ENCODE measurements at places on chromosomes 13 and 19.

DNA sequence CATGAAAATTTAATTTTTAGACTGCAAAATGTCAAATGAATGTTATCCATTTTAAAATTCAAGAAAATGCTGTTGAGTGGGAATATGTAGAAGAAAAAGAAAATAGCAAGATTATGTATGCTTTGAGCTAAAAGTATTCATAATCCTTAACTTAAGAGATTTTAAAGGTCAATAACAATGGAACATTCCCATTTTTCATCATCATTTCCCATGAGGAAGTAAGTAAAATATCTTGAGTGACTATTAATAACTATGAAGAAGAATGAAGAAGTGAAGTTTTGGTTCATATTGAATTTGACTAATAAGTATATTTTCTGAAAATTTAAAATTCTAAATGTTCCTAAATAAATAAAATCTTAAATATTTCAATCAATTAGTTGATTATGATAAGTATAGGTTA, 273.4 kb downstream of the DACH1 start:
- no peak for DNase-seq

DNA sequence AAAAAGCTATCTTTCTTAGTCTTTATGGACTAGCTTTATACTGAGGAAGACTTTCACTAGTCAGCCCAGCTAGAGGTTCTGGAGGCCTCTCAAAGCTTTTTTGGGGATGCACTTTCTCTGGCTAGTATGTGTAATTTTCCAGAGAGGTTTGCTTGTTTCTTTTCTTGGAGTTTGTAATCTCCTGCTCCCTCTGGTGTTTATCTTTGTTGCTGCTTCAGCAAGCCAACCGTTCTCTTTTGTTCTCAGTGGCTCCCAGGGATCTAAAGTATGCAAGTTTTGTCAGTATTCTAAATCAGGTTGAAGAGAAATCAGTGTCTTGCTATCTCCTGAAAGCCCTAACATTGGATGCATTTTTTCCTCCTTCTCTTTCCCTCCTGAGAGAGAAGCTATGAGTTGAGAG, 121.1 kb upstream of the MYO16 start:
- DNase-seq = peak; percentile 42

DNA sequence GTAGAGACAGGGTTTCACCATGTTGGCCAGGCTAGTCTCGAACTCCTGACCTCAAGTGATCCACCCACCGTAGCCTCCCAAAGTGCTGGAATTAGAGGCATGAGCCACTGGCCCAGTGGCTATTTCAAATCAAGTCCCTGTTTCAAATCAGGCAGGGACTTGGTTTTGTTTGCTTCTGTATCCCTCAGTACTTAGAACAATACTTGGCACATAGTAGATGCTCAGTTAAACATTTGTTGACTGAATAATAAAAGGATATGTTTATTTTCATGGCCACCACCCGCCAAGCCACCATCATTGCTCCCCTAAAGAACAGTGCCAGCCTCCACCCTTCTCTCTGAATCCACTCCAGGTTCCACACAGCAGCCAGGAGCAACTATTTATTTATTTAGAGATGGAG, 4.2 kb downstream of the RPS28 start:
- DNase-seq = no peak

GRCh38 chr19:51607920-51608562, 22.2 kb downstream of the SIGLEC5 start:
- peak; percentile 75 for DNase-seq

- DNase-seq = no peak
Measured at GRCh38 chr19:10601999-10602329, 14.9 kb upstream of the AP1M2 start.

DNA sequence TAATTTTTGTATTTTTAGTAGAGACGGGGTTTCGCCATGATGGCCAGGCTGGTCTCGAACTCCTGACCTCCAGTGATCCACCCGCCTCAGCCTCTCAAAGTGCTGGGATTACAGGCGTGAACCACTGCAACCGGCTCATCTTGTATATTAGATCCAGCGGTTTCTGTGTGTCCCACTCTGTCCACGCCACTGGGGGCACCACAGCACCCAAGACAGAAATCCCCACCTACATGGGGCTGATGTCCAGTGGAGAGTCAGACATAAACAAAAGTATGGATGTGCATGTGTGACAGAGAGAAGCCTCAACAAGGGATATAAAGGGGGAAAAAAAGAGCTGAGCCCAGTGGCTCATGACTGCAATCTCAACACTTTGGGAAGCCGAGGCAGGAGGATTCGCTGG, 65.8 kb upstream of the ADGRE5 start:
- DNase-seq = no peak

DNA sequence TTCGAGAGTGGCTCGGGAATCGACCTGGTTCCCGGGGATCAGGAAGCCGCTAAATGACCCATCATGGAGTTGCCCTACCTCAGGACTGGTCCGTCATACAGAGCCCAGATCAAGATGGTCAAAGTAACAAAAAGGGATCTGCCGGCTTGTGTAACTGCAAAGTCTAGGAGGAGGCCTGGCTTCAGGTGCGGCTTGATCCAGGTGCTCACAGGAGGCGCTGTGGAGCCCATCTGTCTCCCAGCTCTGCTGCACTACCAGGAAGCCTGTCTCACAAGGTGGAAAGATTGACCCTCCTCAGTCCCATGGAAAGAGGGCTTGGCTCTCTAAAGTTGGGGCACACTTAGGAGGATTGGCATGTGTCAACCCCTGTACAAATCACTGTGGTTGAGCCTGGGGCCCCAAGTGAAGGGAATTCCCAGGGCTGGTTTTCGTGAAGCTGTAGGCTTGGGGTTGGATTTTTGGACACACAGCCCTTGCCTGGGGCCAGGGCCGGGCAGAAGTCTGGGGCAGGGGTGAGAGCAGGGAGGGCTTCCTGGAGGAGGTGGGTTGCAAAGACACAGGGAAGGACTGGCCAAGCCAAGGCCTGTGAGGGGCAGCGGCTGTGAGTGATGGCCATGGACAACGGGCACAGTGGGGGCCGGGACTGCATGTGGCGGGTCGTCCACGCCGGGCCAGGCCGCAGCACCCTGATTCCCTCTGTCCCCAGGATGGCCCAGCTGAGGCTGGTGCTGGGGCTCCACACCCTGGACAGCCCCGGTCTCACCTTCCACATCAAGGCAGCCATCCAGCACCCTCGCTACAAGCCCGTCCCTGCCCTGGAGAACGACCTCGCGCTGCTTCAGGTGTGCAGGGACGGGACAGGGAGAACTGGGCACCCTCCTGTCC, 4.2 kb downstream of the GZMM start:
- no peak for DNase-seq

- DNase-seq = no peak
Measured at GRCh38 chr13:66563076-66563475, 667.1 kb downstream of the PCDH9 start.

- no peak for DNase-seq
Measured at GRCh38 chr19:5133986-5134595, 165.2 kb downstream of the KDM4B start.

GRCh38 chr13:103031332-103031873, 34.8 kb downstream of the SLC10A2 start:
- DNase-seq = no peak

- DNase-seq = no peak
Measured at GRCh38 chr13:78060966-78061365, 142.3 kb upstream of the EDNRB start.

DNA sequence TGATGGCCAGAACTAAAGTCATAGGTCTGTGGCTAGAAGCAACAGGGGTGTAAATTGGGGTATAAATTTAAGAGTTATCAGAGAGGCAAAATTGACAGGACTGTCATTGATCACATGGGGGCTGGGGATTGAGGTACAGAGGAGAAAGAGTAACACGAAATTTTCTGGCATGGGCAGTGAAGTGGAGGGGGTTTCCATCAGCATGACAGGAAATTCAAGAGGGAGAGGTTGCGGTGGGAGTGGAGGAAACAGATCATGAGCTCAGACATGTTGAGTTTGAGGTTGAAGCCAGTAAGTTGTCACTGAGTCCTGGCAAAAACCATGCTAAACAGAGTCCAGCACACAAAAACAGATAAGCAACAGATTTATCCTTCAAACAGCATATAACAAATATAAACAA, 192.1 kb upstream of the TSC22D1 start:
- DNase-seq = no peak

DNA sequence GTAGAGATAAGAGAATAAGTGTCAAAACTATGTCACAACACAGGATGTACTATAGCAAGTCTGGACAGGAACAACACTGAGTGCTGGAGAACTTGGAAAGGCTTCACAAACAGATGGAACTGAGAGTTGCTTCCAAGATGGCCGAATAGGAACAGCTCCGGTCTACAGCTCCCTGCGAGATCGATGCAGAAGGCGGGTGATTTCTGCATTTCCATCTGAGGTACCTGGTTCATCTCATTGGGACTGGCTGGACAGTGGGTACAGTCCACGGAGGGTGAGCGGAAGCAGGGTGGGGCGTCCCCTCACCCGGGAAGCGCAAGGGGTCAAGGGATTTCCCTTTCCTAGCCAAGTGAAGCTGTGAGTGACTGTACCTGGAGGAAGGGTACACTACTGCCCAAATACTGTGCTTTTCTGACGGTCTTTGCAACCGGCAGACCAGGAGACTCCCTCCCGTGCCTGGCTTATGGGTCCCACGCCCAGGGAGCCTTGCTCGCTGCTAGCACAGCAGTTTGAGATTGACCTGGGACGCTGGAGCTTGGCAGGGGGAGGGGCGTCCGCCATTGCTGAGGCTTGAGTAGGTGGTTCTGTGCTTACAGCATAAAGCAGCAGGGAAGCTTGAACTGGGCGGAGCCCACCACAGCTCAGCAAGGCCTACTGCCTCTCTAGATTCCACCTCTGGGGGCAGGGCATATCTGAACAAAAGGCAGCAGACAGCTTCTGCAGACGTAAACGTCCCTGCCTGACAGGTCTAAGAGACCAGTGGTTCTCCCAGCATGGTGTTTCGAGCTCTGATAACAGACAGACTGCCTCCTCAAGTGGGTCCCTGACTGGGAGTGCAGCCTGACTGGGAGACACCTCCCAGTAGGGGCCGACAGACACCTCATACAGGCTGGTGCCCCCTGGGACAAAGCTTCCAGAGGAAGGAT, 46.0 kb downstream of the USP12 start:
- DNase-seq = no peak

DNA sequence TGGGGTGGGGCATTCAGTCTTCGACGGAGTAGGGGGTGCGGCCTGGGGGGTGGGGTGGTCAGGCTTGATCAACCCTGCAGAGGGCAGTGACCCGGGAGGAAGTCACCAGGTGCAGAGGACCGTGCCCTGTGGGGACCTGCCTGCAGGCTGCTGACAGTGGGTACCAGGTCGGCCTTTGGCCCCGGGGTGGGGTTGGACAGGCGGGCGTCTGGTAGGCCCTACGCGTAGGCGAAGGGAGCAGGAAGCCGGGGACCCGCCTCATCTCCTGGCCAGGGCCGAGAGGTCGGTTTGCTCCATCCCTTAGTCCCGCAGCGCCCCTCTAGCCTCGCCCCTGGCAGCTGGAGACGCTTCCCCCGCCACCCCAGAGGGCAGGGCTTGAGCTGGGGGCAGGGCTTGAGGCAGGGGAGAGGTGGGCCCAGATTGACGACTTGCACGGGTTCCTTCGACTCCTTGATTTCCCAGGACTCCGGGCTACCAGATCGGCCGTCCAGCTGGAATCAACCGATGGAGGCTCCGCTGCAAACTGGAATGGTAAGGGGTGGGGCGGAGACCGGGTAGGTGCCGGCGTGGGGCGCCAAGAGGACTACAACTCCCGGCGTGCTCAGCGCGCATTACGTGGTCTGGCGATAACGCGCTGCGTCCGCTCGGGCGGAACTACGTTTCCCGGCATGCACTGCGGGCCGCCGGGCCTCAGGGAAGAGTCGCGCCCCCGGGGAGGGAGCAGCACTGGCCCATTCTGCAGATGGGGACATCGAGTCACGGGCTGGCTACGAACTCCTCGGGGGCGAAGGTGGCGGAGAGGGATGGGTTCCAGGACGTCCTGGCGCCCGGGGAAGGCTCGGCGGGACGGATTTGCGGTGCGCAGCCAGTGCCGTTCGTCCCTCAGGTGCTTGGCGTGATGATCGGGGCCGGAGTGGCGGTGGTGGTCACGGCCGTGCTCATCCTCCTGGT, at the start of gene PNPLA6:
PNPLA6 (plus strand) TSS at position 671 of the 951 bp plus-strand sequence; CDS start at position 743, 72 bp downstream.
- peak; percentile 94 for DNase-seq

DNA sequence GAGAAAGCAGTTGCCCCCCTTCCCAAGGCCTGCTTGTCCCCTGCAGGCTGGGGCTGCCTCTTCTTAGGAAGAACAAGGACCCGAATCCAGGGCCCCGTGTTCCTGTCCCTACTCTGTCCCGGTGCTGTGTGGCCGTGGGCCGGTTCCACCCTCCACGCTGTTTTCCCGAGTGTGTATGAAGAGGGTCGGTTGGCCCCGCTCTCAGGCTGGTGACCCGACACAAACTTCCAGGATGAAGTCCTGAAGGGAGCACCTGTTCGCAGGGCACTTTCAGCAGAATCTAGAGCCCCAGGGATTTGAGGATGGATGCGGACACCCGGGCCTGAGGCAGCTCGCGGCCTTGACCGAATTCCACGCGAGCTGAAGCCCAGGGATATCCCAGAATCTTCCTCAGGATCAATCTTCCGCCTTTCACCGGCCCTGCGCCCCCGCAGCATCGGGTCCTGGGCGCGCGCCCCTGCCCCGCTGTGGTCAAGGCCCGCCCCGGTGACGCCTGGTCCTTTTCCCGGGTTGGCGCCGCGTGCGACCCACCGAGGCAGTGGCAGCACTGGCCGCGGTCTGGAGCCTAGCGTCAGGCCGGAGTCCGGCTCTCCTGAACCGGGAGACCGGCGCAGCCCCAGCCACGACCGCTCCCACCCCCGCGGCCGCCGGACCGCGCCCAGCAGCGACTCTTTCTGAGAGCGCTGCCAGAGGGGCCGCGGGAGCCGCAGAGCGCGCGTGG, 528 bp upstream of the CHST8 start:
- DNase-seq = no peak

- no peak for DNase-seq
Measured at GRCh38 chr19:46616631-46617322, 8.1 kb downstream of the PTGIR start.

GRCh38 chr19:34480971-34481841, at the start of gene WTIP:
Gene WTIP, plus strand, starts transcription at chr19:34481758. Its CDS starts 217 bp downstream, at chr19:34481975.
- DNase-seq = peak; percentile 64

- DNase-seq = no peak
Measured at GRCh38 chr19:1777149-1777548, 23.8 kb downstream of the ONECUT3 start.

DNA sequence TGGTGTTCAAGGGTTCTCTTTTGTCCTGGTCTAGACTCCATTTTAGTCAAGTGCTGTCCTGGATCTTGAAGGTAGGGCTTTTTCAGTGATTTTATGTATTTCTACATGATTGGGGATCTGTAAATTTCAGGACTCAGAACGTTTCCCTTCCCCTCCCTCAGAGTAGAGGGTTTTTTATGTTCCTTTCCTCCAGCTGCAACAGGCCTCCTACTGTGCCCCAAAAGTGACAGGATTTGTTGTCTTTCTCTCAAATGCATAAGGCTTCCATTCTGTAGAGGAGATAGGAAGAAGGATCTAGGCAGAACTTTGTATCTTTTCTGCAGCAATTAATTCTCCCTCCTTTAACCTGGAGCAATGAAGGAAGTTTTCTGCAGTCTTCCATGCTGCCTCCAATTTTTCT, 251.3 kb downstream of the MAB21L1 start:
- DNase-seq = no peak

- no peak for DNase-seq
Measured at GRCh38 chr13:26010487-26011207, 41.2 kb downstream of the SHISA2 start.
